ENCODE measurements at places on chromosomes 5 and 9. TPM values are rescaled to one million over a fixed set of nuclear protein-coding genes. Genes with fewer than 3 reads are reported as not detected.
A peak's percentile ranks its signal among the peaks of the same experiment; 100 is the strongest.

GRCh38 chr5:79107020-79107796 is 4.4 kb upstream of the BHMT start:
- DNase-seq: no peak

GRCh38 chr5:53087621-53088121 is 21.9 kb downstream of the MOCS2 start:
- peak; percentile 62 for DNase-seq

- no peak for DNase-seq
These were observed 175.9 kb downstream of the KIF4B start for GRCh38 chr5:155189476-155189875.

GRCh38 chr5:92991581-92992067 is 589.4 kb downstream of the NR2F1-AS1 start:
- no peak for DNase-seq

- peak; percentile 31 for DNase-seq
These were observed 235.7 kb downstream of the HSPA4 start for GRCh38 chr5:133287500-133287899.

DNA sequence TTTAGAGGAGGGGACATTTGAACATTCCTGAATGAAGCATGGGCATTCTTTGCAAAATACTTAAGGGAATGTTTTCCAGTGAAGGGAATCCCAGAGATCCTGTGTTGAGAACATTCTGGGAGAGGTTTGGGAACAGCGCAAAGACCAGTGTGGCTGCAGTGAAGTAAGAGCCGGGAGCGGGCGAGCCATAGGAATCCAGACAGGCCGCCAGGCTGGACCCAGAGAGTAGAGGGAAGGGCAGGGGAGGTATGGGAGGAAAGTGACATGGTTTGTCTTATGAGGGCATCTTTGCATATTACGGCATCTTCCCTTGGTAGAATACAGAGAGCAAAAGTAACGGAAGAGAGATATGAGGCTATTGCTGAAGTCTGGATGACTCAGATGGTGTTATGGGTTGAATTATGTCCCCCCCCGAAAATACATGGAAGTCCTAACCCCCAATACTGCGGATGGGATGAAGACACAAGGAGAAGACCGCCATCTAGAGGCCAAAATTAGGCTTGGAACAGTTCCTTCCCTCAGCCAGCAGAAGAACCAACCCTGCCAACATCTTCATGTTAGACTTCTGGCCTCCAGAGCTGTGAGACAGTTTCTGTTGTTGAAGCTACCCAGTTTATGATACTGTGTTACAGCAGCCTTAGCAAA is 268.2 kb downstream of the MAST4 start:
- DNase-seq: no peak

- no peak for DNase-seq
These were observed 10.5 kb downstream of the BRD3 start for GRCh38 chr9:134057307-134057657.

DNA sequence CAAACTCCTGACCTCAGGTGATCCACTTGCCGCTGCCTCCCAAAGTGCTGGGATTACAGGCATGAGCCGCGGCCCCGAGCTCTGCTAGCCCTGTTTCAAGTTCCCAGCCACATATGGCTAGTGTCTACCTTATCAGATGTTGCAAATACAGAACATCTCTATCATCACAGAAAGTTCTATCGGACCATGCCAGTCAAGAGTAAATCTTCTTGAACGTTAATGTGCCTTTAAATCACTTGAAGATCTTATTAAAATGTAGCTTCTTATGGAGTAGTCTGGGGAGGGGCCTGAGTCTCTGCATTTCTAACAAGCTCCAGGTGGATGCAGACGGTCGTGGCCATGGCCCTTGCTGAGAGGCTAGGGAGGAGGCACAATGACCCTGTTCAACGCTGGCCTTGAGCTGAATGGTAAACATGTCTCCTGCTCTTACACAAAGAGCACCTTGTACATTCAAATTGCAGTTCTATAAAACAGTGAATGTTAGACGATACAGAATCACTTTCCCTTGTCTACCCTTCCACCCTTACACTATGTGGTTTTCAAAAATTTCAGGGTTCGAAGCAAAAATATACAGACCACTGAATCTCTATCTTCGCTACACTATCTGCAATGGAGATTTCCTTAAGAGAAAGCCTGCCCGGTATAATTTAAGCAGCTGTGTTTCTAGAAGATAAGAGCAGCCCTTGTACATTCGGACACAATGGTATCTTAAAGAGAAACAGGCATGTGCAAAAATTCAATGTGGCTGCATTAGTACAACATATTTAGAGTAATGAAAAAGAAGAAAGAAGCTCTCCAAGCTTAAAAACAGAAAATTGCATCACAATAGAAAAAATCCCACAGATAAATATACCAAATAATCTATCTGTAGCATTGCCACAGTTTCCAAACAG is 114.1 kb downstream of the FRMD3 start:
- DNase-seq: no peak

- DNase-seq: no peak
These were observed 1351.3 kb upstream of the NUDT12 start for GRCh38 chr5:104913841-104914281.

GRCh38 chr5:93503598-93504067 is 77.4 kb downstream of the NR2F1-AS1 start:
- DNase-seq: no peak

GRCh38 chr9:5871785-5872184 is 18.9 kb upstream of the MLANA start:
- no peak for DNase-seq

- no peak for DNase-seq
These were observed 88.8 kb upstream of the SH3GL2 start for GRCh38 chr9:17490110-17490509.

GRCh38 chr9:105219291-105219805 is 25.1 kb upstream of the SLC44A1 start:
- DNase-seq: no peak

GRCh38 chr5:93071710-93072109 is 509.3 kb downstream of the NR2F1-AS1 start:
- DNase-seq: no peak

DNA sequence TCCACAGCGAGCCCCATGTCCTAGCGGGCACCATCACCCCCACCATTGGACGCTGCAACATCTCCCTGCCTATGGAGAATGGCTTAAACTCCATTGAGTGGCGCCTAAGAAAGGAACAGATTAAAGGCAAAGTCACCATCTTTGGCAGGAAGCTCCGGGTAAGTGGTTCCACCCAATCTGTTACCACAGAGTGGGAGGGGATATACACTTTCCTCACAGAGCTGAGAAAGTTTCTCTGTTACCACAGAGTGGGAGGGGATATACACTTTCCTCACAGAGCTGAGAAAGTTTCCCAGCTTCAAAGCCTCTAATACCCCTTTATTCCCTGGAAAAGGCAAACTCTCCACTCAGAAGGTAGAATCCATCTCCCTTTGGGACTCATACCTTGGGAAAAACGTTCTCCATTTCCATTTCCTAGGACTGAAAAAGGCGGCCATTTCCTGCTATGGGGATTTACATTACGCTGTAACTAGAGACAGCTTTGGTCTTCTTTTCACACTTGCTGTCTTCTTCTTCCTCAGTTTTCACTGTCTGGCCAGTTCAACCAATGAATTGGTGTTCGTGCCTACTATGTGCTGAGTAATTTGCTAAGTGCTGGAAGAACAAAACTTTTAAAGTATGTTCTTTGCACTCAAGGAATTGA is 63.4 kb upstream of the WWC1 start:
- no peak for DNase-seq

GRCh38 chr9:81771571-81771970 is 82.2 kb upstream of the TLE1 start:
- no peak for DNase-seq

GRCh38 chr9:76342858-76343257 is 51.4 kb downstream of the RFK start:
- no peak for DNase-seq

- peak; percentile 31 for DNase-seq
These were observed 36.6 kb upstream of the RAPGEF1 start for GRCh38 chr9:131776473-131776872.

GRCh38 chr5:68587171-68587570 is 371.6 kb downstream of the PIK3R1 start:
- no peak for DNase-seq

- no peak for DNase-seq
These were observed 44.8 kb downstream of the VCAN start for GRCh38 chr5:83516377-83516776.

GRCh38 chr5:105903069-105903468 is 1767.7 kb downstream of the EFNA5 start:
- DNase-seq: no peak

DNA sequence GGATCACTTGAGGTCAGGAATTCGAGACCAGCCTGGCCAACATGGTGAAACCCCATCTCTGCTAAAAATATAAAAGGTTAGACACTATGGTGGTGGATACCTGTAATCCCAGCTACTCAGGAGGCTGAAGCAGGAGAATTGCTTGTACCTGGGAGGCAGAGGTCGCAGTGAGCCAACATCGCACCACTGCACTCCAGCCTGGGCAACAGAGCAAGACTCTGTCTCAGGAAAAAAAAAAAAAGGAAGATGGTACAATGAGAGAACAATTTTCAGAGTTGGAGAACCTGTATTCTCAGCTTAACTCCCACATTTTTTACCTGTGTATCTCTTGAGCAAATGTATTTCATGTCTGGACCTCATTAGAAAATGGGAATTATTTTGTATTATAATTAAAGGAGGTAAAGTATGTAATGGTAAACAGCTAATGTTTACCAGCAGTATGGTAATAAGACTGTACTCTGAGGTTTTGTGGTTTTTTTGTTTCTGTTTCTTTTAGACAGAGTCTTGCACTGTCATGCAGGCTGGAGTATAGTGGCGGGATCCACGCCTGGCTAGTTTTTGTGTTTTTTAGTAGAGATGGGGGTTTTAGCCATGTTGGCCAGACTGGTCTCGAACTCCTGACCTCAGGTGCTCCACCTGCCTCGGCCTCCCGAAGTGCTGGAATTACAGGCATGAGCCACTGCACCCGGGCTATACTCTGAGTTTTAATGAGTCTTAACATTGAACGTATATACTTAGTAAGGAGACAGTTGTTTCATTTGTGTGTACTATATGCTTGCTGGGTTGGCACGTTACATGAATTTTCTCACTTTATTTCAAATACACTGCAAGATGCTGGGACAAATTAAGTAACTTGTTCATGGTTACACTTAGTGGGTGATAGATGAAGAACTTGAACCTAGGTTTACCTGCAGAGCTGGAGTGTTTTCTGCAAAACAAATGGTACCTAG is 16.2 kb downstream of the UHRF2 start:
- DNase-seq: no peak

GRCh38 chr5:9877488-9877887 is 247.3 kb upstream of the TAS2R1 start:
- DNase-seq: no peak

DNA sequence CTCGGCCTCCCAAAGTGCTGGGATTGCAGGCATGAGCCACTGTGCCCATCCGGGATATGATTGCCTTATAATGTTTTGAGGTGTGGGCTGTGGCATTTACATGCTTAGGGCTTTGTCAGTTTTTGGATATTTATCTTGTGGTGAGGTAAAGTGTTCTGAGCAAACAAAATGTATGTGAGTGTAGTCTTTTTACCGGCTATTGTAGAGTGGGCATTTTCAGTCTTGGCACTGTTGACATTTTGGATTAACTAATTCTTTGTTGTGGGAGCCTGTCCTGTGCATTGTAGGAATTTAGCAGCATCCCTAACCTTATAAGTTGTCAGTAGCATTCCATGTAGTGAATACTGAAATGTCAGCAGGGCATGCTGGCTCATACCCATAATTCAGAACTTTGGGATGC is 21.6 kb downstream of the G3BP1 start:
- no peak for DNase-seq

DNA sequence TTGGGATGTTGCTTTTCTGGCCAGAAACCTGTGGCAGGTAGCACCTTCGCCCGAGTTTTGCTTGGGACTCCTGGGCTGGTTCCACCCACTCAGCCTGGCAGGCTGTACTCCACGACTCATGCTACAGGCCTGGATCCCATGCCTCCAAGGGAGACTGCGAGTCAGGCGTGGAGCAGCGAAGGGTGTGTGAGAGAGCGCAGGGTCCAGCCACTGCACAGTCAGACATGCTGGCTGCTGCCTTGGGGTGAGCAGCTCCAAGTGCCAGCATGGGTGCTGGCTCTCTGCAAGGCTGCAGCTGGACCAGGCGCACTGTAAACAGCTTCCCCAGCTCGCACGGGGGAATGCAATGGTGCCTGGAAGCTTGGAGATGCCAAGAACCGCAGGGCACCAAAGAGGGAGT is 249.6 kb upstream of the EDIL3 start:
- no peak for DNase-seq

DNA sequence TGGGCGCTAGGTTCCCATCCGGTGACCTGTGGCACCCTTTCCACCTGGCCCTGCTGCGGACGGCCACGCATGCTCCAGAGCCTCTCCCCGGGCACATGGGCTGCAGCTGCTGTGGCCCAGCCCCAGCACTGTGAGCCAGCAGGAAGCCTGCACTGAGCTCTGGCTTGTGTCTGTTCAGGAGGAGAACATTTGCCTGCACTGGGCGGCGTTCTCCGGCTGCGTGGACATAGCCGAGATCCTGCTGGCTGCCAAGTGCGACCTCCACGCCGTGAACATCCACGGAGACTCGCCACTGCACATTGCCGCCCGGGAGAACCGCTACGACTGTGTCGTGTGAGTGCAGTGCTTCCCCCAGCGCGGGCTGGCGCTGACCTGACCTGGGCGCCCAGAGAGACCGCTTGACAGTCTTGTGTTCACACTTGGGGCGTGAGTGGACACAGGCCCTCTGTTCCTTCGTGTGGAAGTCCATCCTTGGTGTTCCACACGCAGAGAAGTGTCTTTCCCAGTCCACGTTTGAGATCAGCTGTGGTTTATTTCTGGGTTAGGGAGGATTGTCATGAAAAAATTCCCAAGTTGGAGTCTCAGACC is 66.2 kb upstream of the CACNA1B start:
- DNase-seq: no peak

DNA sequence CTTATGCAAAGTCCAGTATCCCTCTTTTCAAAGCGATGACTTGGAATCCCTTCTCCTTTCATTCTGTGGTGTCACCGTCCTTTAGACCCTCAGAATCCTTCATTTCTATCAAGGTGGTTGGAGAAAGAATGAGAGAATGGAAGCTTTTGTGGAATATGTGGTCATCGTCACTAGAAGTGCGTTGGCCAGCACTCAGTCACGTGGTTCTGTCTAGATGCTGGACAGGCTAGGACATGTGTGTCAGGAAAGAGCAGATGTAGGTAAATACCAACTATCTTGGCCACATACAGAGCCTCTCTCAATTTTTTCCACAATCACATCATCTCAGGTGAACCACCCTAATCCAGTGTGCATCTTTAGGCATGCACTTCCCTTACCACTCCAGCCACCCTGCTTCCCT is 206.0 kb downstream of the ARRDC3 start:
- DNase-seq: no peak

ELOVL7 gene
- 0.30 TPM for polyA plus RNA-seq

SPATA31A3 gene
- polyA plus RNA-seq: not detected

FGD3 gene
- polyA plus RNA-seq: 5.5 TPM

KYAT1 gene
- 4.5 TPM for polyA plus RNA-seq

IL9 gene
- not detected for polyA plus RNA-seq

OR2Y1 gene
- not detected for polyA plus RNA-seq

CARTPT gene
- not detected for polyA plus RNA-seq

SLC25A2 gene
- polyA plus RNA-seq: not detected

PCSK5 gene
- polyA plus RNA-seq: 11.3 TPM

PPP3R2 gene
- not detected for polyA plus RNA-seq

TMOD1 gene
- polyA plus RNA-seq: 145 TPM

FOXD4L5 gene
- polyA plus RNA-seq: 1.1 TPM

PSAT1 gene
- 35.1 TPM for polyA plus RNA-seq

RFX3 gene
- polyA plus RNA-seq: 5.0 TPM

FAM200C gene
- 12.2 TPM for polyA plus RNA-seq

DCP2 gene
- polyA plus RNA-seq: 23.5 TPM

PHF24 gene
- 0.23 TPM for polyA plus RNA-seq

RGS7BP gene
- polyA plus RNA-seq: 15.2 TPM

LAMC3 gene
- 2.1 TPM for polyA plus RNA-seq

BHMT2 gene
- polyA plus RNA-seq: 4.9 TPM

Measured in hindlimb muscle (tissue), 1 donor.